ENCODE measurements at places on chromosomes 6 and 20.

DNA sequence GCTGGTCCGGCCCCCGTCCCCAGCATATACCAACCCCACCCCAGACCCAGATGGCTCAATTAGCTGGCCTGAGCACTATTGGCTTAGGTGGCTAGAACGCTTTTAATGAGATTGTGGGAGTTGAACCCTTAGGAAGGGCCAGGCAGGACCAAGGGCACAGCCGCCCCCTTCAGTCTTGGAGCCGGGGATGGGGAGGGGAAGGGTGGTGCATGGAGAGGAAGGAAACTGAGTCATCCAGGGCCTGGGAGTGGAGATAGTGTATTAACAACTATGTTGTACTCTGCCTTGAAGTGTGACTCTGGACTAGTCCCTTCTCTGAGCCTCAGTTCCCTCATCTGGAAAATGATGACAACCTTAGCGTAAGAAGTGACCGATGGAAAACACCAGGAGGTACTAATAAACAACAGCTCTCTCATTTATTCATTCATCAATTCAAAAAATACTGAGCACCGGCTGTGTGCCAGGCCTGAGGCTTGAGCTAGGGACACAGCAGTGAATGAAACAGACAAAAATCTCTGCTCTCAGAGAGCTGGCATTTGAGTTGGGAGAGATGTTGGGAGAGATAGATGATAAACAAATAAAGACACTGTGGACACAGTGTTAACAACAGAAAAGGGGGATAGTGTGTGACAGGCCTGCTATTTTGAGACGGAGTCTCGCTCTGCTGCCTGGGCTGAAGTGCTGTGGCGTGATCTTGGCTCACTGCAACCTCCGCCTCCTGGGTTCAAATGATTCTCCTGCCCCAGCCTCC is 11.5 kb downstream of the PEDS1 start:
- DNase-seq: no peak

DNA sequence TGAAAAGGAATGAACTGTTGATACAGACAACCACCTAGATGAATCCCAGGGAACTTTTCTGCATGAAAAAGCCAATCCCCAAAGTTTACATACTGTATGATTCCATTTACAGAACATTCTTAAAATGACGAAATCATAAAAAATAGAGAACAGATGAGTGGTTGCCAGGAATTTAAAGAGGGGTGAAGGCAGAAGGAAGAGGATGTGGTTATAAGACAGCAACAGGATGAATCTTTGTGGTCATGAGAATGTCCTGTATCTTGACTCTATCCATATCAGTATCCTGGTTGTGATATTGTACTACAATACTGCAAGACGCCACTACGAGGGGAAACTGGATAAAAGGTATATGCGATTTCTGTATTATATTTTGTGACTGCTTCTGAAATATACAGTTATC is 70.1 kb upstream of the EMILIN3 start:
- no peak for DNase-seq

DNA sequence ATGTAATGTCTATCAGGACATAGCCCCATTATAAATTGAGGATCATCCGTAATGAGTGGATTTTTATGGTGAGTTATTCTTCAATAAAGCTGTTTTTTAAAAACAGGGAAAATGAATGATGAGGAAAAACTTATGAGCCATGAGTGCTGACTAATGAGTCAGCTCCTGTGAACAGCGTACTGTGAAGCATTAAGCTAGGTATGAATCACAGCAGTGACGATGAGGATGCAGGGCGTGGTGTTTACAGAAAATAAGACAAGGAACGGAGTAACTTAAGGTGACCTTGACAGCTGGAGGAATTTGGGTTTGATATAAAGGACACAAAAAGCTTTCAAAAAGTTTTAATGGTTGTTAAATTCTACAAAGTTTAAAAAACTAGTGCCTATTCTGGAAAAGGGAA is 96.3 kb downstream of the FOXF2 start:
- no peak for DNase-seq

DNA sequence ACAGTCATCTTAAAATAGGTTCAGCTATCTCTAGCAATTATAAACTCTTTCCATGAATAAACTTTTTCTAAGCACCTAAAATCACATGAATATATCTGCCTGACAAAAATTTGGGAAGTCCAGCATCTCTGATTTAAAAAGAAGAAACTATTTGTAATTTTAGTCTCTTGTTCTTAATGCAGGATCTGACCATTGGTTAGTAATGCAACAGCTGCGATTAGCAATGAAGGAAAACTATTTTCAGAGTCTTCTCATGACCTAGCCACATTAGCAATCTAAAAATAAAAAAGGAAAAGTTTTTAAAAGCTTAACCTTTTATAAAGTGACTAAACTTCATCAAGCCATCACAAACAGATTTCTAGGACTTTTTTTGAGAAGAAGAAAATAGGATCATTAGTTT is 97.5 kb downstream of the PTPRK start:
- DNase-seq: no peak

- no peak for DNase-seq
These were observed 391 bp downstream of the MAPRE1 start for GRCh38 chr20:32819992-32820697.

GRCh38 chr6:34248198-34248726 is 544 bp downstream of the SMIM29 start:
- DNase-seq: no peak

- DNase-seq: peak; percentile 75
These were observed 113.6 kb upstream of the MAN1A1 start for GRCh38 chr6:119463081-119463626.

DNA sequence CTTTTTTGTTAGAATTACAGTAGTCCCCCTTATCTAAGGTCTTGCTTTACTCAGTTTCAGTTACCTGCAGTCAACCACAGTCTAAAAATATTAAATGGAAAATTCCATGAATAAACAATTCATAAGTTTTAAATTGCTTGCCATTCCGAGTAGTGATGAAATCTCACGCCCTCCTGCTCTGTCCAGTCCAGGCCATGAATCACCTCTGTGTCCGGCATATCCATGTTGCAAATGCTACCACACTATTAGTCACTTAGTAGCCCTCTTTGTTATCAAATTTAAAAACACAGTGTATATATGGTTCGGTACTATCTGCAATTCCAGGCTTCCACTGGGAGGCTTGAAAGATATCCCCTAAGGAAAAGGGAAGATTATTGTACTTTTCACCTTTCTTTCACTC is 164.6 kb upstream of the FAM83B start:
- DNase-seq: no peak

GRCh38 chr20:57312138-57312537 is 17.5 kb upstream of the SPO11 start:
- no peak for DNase-seq

- no peak for DNase-seq
These were observed 581.8 kb downstream of the CD109 start for GRCh38 chr6:74277777-74278186.

GRCh38 chr20:8272766-8273165 is 140.7 kb downstream of the PLCB1 start:
- no peak for DNase-seq

GRCh38 chr6:167122041-167122826 is 662 bp upstream of the CCR6 start:
- DNase-seq: no peak

- DNase-seq: no peak
These were observed 733.3 kb downstream of the HACE1 start for GRCh38 chr6:104126315-104127005.

GRCh38 chr20:10875653-10876052 is 201.9 kb upstream of the JAG1 start:
- DNase-seq: no peak

DNA sequence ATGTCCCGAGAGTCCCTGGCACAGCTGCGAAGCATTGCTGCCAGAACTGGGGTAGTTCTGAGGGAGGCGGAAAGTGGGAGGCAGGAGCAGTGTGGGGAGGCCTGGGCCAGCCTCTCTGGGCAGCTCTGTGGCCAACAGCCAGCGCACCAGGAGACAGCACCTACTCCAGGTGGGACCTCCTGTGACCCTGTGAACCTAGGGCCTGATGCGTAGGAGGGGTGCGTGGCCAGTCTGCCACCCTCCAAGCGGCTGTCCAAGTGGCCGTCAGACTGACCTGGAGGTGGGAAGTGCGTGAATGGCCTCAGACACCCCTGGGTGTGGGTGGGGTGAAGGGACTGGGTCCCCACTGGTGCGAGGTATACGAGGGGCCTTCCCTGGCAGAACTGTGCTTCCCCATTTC is 15.5 kb downstream of the SS18L1 start:
- DNase-seq: no peak

DNA sequence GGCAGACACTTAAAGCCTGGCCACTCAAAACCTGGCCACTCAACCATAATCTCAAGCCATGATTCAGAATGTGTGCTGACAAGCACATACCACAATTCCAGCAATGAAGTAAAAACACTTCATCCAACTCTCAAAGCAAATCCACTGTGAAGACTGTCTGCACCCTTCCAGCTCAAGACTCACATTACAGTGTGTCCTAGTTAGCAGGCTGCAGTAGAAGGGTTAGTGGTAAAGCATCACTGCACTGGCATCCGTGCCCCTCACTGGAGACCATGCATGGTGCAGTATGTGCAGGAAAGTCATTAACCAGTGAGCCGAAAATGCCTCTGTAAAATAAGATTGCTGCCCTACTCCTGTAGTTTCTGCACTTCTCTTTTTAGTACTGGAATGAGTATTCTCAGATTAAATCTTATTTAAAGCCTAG is 43.4 kb downstream of the SLC23A2 start:
- no peak for DNase-seq

DNA sequence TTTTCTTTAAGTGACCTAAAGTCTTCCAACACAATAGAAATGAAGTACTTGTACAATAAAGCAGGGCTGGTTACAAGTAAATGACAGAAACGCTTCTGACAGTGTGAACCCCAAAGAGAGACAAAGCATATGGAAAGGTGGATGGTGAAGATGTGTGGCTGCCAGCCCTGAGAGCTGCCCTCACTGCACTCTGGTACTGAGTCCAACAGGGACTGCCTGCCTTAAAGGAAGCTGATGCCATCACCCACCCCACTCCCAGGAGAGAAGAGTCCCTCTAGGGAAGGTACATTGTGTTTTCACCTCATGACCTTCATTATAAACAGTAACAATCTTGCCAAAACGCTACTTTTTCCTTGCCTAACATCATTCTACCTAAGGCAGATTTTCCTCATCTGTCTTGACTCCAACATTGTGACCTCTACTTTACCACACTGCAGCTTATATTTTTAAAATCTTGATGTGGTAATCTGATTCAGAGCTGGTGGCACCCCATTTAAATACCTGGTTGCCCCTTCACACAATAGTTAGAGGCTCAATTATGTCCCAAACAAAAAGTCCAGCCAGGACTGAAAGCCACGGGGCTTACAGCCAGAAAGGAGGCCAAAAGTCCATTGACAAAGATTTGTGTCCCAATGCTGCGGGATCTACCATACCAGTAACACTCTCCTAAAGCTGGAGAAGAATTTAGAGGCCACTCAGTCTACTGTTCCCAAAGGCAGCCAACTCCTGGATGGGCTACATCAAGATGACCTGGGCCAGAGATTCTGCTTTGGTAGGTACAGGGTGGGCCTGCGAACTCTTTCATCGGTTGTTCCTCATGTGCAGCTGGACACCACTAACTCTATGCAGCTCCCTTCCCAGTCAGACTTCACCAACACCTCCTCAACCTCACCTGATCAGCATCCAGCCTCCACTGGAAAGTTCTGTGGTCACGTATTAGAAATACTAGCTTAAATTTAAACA is 4.4 kb downstream of the APMAP start:
- DNase-seq: no peak

GRCh38 chr6:138162111-138162954 is 594 bp downstream of the ARFGEF3 start:
- DNase-seq: no peak

DNA sequence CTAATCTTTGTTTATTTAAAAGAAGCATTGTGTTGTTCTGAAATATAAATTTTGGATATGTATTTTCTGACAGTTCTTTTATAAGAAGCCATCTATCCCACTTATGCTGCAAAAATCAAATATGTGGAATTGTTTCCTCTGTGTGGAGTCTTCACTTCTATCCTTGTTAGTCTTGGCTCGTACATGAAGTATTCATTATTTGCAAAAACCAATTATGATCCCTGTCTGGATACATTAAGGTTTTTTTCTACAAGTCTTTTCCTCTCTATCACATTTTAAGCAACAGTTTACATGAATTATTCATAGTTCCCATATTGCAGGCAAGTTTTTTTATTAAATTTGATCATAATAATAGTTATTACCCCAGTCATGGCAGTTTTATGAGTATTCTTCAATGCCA is 490.8 kb upstream of the GJE1 start:
- DNase-seq: no peak

DNA sequence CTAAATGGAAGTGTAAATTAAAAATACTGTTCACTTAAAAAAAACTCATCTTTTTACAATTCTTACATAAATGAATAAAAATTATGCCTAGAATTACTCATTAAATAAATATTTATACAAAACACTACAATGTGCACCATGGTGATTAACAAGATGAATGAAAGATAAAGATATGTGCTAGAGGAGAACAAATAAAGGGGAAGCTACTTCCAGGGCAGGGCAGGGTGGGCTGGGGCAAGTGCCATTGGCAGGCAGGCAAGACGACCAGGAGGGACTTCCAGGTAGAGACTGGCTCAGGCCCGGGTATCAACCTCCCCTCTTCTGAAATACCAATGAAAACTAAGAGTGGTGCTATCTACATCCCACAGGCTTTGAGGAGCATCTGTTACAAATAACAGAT is 20.4 kb downstream of the PREP start:
- no peak for DNase-seq

DNA sequence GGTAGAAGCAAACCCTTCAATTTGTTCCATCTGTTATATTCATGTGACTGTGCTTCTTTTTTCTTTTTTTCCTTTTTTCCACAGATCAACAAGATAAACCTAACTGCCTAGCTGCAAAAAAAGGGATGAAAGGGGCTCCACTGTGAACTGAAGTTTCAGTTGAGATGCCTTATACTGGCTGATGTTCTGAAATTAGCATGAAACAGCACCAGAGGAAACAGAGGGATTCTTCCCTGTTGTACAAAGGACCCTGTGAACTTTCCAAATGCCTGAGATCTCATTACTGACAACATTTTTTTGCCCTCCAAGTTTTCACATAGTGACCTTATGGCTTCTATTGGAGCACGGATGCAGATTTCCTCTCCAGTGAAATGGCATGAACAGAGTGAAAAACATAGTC is 302.7 kb upstream of the TFAP2D start:
- no peak for DNase-seq

GRCh38 chr20:4220352-4220751 is 205.0 kb upstream of the RNF24 start:
- DNase-seq: no peak

DNA sequence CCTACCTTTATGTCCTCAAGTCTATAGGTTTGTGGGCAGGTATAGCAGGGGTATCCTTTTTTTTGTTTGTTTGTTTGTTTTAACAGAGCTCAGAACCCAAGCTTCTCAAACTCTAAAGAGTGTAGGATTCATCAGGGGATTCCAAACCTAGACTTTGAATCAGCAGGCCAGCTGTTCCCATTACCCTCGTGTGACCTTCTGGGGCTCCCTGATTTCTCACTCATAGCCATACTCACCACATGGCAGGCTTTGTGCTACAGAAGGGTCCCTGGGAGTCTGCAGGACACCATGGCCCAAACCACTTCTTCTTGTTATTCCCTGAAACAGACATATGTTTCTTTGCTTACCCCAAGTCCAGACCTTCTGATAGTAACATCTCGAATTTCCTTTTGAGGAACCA is 350.8 kb upstream of the TSHZ2 start:
- no peak for DNase-seq

Data from GM12878 (cell line).